Astrocyte (in vitro differentiated cells and primary cell): ENCODE measurements at places on chromosomes 6 and 20.
A peak's percentile ranks its signal among the peaks of the same experiment; 100 is the strongest.

DNA sequence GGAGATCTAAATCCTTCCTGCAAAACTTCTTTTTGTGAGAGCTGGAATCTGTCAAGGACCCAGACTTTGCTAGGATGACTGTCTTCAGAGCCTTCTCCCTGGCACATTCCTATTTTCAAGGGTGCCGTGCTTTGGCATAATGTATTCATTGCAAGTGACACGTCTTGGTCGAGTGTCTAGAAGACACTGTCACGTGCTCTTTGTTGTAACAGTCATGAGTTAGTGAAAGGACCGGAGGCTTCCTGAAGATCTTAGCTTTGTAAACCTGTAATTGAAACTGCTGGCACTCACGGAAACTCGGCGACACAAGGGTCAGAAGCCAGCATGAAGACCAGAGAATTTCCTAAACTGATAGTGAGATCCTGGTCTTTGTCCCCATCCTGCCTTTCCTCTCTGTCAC lies 19.7 kb upstream of the TAGAP start:
- DNase-seq, result no peak

DNA sequence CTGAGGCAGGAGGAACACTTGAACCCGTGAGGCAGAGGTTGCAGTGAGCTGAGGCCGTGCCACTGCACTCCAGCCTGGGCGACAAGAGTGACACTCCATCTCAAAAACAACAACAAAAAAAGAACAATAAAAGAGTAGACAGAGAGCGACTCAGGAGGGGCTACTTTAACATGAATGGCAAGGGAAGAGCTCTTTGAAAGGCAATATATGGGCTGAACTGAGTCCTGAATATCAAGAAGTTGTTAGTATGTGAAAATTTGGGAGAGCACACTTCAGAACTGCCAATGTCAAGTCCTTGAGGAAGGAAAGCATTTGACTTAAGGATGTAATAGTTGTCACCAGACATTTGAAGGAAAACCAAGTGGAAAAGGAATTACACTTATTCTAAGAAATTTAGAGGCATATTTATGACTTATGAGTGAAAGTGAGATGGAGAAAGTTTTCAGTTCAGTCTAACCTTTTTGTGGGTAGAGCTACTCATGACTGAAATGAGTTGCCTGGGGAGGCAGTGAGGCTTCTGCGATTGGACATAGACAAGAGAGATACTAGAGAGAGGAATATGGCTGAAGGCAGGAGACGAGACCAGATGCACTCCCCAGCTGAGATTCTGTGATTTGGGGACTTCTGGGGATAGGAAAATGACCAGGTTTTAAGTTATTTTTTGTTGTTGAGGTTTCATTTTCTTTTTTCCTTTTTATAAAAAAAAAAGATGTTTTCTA lies 48.6 kb upstream of the SLC16A10 start:
- DNase-seq, result no peak

DNA sequence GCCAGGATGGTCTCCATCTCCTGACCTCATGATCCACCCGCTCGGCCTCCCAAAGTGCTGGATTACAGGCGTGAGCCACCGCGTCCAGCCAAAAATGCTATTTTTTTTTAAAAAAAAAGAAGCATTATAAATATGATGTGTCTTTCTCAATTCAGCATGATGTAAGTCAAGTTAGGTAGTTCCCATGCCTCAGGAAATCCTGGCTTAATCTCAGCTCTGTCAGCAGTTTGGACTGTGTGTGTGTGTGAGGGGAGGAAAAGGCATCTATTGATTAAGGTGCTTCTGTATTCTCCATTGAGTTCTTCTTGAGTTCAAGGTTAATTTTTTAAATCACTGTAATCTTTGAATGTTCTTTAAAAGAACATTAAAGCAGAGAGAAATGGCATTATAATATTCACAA lies 51.5 kb downstream of the GMDS start:
- DNase-seq, result no peak

DNA sequence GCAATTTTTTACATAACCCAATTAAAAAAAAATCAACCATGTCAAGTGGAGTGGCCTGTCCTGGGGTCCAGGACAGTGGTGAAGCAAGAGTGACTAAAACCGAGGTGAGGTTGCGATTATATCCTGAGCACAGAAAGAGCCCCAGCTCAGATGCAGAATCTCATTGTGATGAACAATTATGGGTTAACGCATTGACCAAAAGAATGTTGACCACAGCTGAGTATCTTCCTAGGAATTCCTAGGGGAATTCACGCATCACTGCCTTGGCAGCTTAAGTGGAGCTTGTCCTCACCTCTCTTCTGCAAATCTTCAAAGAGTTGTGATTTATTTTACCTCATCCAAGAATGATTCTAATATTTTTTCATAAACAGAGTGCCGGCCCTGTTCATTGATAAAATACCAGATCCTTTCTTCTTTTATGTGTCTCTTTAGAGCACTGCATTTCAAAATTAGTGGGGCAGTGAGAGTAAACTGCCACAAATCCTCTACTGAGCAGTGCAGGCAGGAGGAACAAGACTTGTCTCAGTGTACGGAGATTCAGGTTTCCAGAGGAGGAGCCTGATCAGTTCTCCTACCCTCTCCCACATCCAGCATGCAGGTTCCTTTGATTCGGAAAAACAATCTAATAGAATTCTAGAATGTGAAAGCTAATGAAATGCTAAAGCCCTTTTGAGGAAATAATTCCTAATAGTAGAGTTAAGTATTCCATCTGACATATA lies 60.1 kb upstream of the ZNF184 start:
- DNase-seq, result peak; percentile 92
